AG04449 (cell line): ENCODE measurements at places on chromosomes 5 and 9.

- DNase-seq, result no peak
Observed at GRCh38 chr9:27514551-27514950, 9.5 kb upstream of the IFNK start.

GRCh38 chr9:128355451-128355850 lies 15.1 kb downstream of the SLC27A4 start:
- no peak for DNase-seq

DNA sequence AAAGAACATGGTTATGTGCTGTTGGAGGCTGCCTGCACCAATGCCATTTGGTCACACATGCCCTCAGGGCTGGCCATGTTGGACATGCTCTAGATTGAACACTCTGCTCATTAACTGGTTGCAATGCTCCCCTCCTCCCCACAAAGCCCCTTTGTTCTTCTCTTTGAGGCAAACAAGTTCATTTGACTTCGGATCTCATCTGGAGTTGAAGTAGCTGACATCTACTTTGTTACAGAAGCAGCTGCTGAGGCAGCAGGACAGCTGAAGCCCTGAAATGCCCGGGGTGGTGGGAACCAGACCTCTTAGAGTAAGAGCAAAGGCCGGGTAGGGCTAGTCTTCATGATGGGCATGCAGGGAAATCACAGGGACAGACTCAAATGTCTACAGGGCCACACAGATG lies 123.5 kb downstream of the APBA1 start:
- no peak for DNase-seq

DNA sequence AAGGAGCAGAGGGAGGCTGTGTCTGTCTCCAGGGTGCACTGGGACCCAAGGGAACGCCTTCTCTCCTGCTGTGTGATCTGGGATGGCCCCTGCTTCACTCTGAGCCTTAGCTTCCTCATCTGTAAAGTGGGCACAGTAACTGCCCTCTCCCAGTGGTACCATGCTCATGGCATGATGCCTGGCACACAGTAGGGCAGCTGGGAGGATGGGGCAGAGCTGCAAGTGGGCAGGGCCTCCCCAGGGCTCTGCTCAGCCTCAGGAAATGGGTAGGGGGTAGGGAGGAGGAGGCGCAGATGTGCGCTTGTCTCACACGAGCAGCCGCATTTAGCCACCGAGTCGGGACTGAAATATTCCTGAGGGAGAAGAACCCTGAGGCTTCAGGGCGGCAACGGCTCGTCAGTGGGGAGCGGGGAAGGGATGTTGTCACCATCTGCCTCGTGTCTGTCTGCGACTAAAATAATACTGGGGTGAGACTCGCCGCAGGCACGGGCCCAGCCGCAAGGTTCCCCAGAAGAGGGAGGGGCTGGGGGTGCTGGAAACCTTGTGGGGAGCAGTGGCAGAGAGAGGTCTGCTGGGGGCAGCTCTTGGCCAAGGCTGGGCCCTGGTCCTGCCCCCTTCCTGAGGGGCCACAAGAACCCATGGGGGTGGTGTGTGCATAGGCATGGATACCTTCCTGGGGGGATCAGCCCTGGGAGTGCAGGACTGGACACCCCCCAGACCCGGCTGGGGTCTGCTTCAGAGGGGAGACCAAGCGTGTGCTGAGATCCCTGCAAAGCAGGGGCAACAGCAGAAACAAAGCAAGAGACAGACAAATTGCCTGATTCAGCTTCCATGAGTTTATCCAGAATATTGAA lies 55.2 kb upstream of the PSD2 start:
- DNase-seq, result no peak

- no peak for DNase-seq
Observed at GRCh38 chr9:5231212-5231611, at the start of gene INSL4. Gene INSL4 (plus strand): TSS chr9:5231419. CDS start chr9:5231524, 105 bp downstream.

DNA sequence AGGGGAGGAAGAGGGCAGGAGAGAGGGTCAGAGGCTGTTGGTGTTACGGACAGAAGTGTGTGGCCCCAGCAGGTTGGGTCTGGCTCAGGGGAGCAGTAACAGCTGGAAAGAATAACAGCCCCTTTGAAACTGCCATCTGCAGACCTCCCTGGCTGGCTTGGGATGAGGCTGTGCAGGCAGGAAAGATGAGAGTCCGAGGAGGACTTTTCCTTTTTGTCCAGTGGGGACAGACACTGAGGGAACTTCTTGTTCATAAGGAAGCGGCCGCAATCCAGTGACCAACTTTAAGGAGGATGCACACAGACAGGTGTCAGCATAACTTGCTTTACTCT lies 14.8 kb upstream of the PLEKHG4B start:
- no peak for DNase-seq

DNA sequence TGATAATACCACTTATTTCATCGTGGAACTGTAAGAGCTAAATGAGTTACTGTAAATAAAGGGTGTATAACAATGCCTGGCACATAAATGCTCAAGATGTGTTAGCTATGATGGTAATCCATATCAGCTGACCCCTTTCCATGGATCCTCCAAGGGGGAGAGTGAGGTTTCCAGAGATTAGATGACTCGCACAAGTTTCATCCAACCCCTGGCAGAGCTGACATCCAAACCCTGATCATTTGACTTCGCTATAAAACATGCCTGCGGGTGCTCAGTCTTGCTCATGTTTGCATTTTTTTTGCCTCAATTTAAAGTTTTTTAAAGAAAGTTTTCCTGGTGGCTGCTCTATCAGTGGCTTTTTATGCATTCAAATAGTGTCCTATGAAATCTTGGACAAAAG lies 145.7 kb upstream of the SMIM23 start:
- DNase-seq, result no peak

GRCh38 chr5:134224888-134225779 lies 739 bp downstream of the PPP2CA start:
- DNase-seq, result no peak

- DNase-seq, result no peak
Observed at GRCh38 chr5:169197343-169197742, 103.6 kb downstream of the SLIT3 start.

- no peak for DNase-seq
Observed at GRCh38 chr9:98778711-98779530, 17.4 kb downstream of the ANKS6 start.
